ENCODE measurements at places on chromosomes 4 and X.

GRCh38 chr4:42331914-42332368 lies 65.3 kb upstream of the SHISA3 start:
- no peak for ATAC-seq

DNA sequence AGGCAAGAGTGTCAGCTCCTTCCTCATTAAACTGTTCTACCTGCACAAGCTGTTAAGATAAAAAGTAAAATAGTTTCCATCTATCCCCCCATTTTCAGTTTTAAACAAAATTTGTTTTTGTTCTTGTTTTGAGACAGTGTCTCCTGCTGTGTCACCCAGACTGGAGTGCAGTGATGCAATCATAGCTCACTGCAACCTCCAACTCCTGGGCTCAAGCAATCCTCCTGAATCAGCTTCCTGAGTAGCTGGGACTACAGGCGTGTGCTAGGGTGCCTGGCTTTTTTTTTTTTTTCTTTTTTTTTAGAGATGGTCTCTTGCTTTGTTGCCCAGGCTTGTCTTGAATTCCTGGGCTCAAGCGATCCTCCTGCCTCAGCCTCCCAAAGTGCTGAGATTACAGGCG lies 105.4 kb downstream of the HS6ST2 start:
- peak; percentile 48 for ATAC-seq

DNA sequence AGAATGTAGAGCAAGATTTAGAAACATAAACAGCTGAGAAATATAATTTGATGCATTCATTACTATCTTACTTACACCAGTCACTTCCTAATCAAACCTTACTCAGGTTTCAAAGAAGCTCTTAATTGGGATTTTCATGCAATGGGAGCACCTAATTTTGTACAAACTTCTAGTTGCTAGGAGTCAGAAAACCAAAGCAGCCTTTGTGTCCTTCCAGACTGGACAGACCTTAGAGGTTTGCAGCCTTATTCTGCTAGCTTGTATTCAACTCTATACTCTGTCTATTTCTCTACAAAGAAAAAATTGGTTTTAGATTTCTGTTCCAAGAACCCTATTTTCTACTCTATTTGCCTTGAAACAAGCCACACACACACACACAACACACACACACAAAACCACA lies 19.4 kb downstream of the GABRA2 start:
- no peak for ATAC-seq

- no peak for ATAC-seq
Observed at GRCh38 chrX:42524379-42524778, 253.6 kb downstream of the PPP1R2C start.

Data from esophagus mucosa (tissue), 1 donor.